ENCODE measurements at places on chromosomes 4 and X. TPM values are rescaled to one million over a fixed set of nuclear protein-coding genes. Genes with fewer than 3 reads are reported as not detected.

DNA sequence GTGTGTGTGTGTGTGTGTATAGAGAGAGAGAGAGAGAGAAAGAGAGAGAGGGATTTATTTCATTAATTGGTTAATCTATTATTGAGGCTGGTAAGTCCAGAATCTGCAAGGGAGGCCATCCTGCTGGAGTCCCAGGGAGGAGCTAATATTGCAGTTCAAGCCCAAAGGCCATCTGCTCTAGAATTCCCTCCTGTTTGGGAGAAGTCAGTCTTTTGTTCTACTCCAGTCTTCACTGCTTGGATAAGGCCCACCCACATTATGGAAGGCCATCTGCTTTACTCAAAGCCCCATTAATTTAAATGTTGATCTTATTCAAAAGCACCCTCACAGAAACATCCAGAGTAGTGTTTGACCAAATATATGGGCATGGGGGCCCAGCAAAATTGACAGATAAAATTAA, 317.5 kb upstream of the RASGEF1B start:
- DNase-seq = no peak

DNA sequence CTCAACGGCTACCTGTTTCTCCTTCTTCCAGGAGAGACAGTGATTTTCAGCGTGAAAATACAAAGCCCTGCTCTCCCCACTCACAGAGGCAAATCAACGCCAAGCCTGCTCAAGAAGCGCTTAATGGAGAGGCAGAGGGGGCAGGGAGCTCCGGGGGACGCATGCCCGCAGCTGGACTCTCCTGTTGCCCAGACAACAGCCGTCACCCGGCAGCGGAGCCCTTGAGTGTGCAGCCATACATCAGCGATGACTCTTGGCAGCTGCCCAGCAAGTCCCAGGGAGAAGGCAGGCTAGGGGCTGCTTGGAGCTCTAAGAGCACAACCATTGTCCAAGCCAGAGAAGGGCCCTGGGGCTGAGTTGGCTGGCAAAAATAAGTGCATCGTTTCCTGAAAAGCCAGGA, 71.0 kb upstream of the AFAP1 start:
- peak; percentile 73 for DNase-seq

GRCh38 chr4:141079393-141079930, 53.8 kb downstream of the RNF150 start:
- no peak for DNase-seq

GRCh38 chr4:177047851-177048174, 255.1 kb upstream of the VEGFC start:
- no peak for DNase-seq

- DNase-seq = no peak
These were observed 33.4 kb downstream of the RUFY3 start for GRCh38 chr4:70754990-70755688.

DNA sequence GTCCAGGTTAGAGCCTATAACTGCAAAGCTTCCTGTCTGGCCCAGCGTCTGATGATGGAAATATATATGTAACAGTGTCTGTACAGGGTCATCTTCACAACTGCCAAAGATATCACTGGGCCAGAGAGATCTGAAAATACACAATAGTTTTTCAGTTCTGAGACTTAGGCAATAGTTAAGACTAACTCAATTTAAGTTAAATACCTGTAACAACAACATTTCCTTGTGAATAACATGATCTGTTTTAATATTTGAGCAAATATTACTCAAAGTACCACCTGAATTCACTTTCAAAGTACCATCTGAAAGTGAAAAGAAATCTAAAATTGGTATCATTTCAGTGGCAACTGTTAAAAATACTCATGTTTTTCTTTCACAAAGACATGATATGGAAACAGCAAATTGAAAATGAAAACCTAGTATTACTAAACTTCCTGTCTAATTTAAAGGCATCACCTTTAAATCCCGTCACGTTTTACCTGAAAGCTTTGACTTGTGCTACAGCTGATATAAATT, 9.6 kb downstream of the ZAR1 start:
- DNase-seq = no peak

GRCh38 chr4:165991325-165992180, 118.5 kb downstream of the TLL1 start:
- DNase-seq = no peak

- no peak for DNase-seq
These were observed 79.8 kb upstream of the SMARCAD1 start for GRCh38 chr4:94127707-94128328.

DNA sequence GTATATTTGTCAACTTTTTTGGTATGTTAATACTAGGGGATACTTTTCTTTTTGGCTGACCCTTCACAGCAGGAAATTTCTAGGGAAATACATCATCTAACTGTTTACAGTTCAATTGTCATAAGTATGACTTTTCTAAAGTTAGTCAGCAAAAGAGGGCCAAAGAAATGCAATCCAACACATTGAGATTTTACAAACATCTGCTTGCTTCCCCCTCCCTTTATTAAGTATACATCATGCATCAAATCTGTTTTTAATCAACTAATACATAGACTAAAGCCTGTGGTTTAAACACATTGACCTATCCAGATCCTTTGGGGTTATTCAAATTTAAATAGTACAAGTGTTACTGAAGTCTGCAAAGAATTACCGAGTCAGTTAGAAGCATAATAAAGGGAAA, 93.9 kb downstream of the MID1 start:
- DNase-seq = no peak

GRCh38 chr4:145525291-145525740, 43.7 kb downstream of the SMAD1 start:
- no peak for DNase-seq

- DNase-seq = no peak
These were observed 422.6 kb upstream of the GALNTL6 start for GRCh38 chr4:171390626-171391025.

GRCh38 chrX:107721318-107721717, 54.3 kb downstream of the TSC22D3 start:
- DNase-seq = no peak

DNA sequence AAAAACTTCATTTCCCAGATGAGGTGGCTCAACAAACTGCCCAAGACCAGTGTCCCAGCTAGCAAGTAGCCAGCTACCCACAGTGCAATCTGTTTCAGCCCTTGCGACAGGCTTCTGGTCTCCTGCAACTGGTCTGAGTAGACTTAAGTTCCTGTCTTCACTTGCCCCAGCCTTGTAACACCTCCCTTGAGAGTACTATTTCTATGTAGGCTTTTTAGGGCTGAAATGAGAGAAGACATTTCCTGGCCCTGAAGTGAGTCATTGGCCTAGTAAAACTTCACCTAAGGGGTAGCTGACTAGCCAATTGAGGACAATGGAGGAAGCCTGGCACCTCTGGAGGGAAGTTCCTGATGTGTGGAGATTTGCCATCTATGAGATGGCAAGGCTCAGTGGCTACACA, 80.1 kb upstream of the STIM2 start:
- no peak for DNase-seq

- no peak for DNase-seq
These were observed 38.1 kb downstream of the KDR start for GRCh38 chr4:55087009-55087912.

DNA sequence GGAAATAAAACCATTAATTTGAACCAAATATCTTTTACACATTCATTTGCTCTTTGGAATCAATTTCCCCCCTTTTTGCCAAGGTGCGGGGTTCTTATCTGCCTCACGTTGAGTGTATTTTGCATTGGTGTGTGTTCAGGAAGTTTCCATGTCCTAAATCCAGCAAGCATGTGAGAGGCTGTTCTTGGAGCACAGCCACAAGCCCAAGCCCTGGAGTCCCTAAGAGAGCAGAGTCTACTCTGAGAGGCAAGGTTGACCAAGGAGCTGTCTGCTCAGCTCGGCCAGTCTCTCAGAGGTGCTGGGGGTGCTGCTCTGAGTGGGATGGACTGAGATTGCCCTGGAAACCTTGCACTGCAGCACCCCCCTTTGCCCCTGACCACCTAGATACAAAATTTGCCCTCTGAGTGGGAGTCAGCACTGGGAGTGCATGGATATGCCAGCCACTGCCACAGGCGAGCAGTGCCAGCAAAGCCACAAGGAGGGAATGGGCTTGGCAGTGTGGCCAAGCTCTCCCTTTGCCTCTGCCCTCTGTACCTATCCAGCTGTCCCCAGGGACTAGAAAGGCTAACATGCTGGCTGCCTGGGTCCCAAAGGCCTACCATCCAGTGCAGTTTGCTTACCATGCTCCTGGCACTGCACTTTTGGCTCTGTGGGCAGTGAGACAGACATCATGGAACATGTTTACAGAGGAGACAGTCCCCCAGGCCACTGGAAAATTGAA, 20.5 kb upstream of the FAM193A start:
- no peak for DNase-seq

DNA sequence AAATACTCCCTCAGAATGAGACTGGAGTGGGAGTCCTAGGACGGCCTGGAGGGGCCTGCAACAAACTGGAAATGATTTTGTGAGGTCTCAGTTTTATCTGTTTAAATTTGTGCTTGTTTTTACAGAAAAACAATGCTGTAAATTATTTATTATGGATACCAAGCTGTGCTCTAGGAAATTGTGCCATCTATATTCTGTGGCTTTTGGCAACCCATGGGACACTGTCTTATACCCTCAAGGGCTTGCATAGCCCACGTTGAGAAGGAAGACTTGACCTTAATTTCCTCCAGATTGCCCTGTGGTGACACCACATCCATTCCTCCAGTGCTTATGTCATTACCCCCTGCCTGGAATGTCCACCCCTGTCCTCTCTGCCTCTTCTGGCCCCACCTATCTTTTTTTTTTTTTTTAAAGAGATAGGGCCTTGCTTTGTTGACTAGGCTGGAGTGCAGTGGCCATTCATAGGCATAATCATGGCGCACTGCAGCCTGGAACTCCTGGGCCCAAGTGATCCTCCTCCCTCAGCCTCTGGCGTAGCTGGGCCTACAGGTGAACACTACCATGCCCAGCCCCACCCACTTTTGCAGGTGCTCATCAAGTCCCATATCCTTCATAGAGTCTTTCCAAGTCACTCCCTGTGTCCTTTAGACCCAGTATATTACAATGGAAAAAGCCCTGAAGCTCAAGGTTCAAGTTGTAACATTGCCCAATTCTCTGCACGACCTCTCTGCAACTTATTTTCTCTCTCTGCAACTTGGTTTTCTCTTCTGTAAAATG, 77.4 kb downstream of the HPRT1 start:
- DNase-seq = no peak

- DNase-seq = no peak
These were observed 18.1 kb downstream of the TMEM175 start for GRCh38 chr4:950136-951020.

- no peak for DNase-seq
These were observed 210.8 kb downstream of the MGST2 start for GRCh38 chr4:139876337-139876941.

GRCh38 chr4:4260185-4260751, 12.2 kb upstream of the TMEM128 start:
- no peak for DNase-seq

DNA sequence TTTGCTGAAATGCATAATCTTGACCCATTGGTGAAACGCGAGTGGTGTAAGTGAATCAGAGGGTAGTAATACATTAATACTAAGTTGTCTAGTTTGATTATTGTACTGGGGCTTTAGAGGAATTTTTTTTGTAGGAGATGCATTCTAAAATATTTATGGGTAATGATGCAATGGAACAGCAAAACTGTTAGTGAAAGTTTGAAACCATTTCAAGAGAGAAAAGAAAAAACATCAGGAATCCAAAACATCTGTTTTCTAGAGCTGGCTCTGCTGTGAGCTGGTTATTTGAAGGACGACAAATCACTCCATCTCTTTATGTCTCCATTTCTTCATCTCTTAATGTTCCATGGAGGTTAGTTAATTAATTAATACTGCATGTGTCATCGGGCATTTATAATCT, 351.9 kb upstream of the FAT1 start:
- no peak for DNase-seq

GRCh38 chr4:25098964-25099891, 61.0 kb downstream of the SEPSECS start:
- no peak for DNase-seq

DNA sequence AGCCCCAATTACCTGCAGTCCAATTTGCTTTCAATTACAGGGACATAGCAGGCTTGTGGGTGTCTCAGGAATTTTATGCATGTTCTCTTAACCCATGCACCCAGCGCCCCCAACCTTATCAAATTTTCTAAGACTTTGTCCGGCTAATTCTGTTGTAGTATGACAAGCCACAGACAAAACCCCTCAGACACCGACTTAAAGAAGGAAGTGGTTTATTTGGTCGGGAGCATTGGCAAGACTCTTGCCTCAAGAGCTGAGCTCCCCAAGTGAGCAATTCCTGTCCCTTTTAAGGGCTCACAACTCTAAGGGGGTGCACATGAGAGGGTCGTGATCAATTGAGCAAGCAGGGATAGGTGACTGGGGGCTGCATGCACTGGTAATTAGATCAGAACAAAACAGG, 28.7 kb upstream of the IL9R start:
- no peak for DNase-seq

DNA sequence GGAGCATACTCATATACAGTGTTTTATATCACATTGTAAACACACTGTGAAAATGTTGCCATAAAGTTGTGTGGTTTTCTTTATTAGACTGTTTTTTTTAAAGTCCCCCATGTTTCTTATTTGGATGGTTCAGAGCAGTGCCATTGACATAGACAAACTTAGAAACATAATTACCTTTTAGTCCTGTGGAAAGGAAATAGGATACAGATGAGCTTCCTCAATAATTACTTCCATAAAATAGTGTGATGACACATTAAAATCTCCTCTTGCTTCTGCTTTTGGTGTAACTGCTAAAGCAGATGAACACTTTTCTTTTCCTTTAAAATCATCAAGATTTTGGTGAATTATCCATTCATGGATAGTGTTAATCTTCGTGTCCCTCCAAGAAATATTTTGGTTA, 52.9 kb upstream of the LIMCH1 start:
- DNase-seq = no peak

DNA sequence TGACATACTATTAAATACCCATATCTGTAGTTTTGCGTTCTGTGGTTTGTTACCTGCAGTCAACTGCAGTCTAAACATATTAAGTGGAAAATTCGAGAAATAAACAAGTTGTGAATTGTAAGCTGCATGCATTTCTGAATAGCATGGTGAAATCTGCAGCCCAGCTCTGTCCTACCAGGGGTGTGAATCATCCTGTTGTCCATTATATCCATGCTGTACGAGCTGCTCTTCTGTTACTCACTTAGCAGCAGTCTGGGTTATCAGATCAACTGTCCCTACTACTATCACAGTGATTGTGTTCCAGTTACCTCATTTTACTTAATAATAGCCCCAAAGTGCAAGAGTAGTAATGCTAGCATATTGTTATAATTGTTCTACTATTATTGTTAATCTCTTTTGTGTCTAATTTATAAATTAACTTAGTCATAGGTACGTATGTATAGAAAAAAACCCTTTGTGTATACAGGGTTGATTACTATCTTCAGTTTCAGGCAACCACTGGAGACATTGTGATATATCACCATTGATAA, 173.7 kb upstream of the FAT4 start:
- DNase-seq = no peak

TCEAL6 gene
- not detected for total RNA-seq

CSAG3 gene
- not detected for total RNA-seq

FAM9C gene
- total RNA-seq = 0.25 TPM

CLIC2 gene
- 2.2 TPM for total RNA-seq

ABLIM2 gene
- 3.8 TPM for total RNA-seq

DGKQ gene
- total RNA-seq = 15.7 TPM

SRPK3 gene
- total RNA-seq = 0.30 TPM

VCX gene
- total RNA-seq = not detected

STS gene
- 6.9 TPM for total RNA-seq

RNF212 gene
- total RNA-seq = 5.0 TPM

MAGEB3 gene
- not detected for total RNA-seq

EMCN gene
- not detected for total RNA-seq

NUP62CL gene
- 6.1 TPM for total RNA-seq

CASK gene
- total RNA-seq = 57.8 TPM
